ENCODE measurements at places on chromosomes 6 and 20.

- DNase-seq, result no peak
Observed at GRCh38 chr20:54335299-54335698, 127.4 kb downstream of the PFDN4 start.

GRCh38 chr20:19018881-19019280 is 193.6 kb upstream of the SLC24A3 start:
- DNase-seq, result no peak

DNA sequence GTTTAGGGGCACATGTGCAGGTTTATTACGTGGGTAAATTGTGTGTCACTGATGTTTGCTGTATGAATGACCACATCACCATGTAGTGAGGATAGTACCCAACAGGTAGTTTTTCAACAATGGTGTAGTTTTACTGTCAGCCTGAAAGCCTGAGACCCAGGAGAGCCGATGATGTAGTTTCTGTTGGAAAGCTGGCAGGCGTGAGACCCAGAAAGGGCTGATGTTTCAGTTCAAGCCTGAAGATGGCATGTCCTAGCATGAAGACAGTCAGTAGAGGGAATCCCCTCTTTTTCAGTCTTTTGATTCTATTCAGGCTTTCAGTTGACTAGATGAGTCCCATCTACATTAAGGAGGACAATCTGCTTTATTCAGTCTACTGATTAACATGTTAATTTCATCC is 96.7 kb downstream of the KLHL32 start:
- no peak for DNase-seq

DNA sequence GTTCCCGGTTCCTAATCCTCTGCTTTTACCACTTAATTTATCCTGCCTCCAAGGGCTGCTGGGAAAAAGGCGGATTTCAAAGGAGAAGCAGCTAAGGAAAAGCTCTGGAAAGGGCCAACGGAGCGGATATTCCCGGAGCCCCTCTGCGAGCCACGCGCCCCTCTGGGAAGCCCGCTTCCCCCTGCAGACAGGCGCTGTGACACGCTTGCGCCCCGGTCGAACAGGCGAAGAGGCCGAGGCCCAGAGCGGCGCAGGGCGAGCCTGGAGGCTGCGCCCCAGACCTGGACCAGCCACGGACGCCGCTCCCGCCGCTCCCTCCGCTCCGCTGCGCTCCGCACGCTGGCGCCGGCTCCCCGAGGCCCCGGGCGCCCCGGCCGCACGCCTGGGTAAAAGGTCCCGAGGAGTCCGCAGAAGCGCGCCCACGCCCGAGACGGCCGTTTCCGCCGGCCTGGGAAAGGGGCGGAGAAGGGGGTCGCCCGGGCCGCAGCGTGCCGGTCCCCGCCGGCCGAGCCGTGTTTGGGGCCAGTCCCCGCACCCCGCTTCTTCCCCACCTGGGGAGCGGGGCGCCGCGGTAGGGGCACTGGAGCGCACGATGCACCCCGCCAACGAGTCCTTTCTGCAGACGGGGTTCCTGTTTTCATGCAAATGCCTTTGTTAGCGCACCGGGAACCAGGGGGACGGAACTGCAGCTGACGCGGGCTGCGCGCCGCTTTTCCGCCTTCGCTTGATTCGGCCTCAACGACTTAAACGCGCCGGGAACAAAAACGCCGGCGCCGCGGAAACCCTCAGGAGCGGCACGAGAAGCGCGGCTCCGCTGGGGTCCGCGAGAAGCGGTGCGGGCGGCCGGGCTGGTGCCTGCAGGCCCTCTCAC is 91.9 kb upstream of the SIRPA start:
- peak; percentile 14 for DNase-seq

GRCh38 chr6:18306977-18307376 is 42.6 kb upstream of the DEK start:
- no peak for DNase-seq

DNA sequence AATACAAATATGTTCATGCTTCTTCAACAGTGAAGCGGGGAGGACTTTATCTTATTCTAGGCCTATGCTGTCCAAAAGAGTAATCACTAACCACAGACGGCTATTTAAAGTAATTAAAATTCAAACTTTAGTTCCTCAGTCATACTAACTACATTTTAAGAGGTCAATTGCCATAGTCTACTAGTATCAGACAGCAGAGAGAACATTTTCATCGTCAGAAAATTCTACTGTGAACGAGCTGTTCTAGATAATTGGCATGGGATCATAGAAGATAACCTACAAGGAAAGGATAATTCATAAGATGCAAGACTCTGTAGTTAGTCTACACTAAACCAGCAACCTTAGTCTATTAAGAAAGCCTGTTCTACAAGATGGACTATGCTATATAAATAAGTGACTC is 44.4 kb downstream of the PRKN start:
- DNase-seq, result no peak

GRCh38 chr6:1267057-1267732 is 44.7 kb upstream of the FOXQ1 start:
- DNase-seq, result no peak

DNA sequence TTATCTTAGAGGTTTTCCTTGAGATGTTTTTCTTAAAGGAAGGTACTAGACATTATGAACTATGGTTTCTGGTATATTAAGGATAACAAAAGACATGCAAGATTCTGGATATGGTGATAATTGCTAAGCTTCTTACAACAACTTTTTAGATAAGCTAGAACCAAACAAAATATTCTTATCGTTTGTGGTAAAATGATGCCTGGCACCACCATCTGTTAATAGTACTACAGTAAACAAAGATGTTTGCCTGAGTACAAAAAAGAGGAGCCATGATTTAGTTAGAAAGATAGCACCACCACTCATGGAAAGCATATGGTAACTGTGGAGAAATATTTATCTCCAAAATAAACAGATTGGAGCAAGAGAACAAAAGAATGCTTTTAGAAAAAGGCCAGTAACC is 747.3 kb downstream of the COL12A1 start:
- DNase-seq, result no peak

DNA sequence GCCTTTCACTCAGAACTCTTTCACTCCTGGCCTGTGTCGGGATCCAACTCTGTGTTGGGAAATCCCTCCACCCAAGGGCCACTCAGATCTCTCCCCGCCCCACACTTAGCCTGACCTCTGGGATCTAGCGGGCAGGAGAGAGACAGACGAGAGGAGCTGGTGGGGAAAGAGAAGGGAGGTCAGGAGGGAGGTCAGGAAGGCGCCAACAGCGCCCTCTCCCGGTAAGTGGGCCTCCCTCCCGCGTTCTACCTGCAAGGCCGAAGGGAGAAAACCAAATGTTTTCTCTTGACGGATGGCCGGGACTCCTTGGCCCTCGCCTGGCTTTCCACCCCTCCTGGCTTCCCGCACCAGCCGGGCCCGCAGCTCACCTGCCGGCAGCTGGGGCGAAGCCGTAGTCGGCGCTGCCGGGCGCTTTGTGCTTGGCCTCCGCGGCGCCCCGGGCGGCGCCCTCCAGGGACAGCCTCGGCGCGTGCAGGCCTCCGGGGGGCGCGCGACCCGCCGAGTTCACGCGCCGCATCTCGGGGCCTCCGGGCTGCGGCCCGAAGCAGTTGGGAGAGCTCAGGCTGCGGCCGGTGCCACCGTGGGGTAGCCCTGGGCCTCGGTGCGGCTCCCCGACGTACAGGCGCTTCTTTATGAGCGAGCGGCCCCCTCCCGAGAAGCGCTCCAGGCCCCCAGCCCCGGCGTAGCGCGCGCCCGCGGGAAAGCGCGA is 38.2 kb downstream of the C6orf132 start:
- DNase-seq, result peak; percentile 77

DNA sequence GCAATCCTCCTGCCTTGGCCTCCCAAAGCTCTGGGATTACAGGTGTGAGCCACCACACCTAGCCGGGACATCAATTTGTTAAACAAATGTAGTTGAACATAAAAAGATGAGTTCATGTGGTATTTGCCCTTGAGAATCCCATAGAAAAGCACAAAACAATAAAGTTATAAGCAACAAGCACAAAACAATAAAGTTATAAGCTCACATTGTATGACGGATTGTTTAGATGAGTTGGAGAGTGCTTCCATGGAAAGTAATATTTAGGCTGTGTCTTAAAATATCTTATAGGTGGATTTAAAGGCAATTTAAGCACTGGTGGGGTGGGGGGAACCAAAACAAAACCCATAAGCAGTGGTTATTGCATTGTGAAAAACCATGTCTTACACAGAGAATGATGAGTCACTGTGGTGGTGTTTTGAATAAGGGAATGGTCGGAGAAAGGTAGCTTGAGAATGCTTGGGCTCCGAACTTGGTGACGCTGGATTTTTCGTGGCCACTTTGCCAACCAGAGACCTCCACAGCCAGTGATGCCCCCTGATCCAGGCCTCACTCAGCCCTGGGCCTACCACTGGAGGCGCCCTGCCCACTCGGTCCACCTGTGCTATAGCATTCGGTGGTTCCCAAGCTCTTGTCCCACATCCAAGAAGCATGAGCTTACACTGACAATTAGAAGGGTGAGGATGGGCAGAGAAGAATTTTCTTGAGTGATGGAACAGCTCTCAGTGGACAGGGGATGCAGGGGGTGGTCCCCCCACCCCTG is 256.0 kb downstream of the CDKAL1 start:
- DNase-seq, result no peak

DNA sequence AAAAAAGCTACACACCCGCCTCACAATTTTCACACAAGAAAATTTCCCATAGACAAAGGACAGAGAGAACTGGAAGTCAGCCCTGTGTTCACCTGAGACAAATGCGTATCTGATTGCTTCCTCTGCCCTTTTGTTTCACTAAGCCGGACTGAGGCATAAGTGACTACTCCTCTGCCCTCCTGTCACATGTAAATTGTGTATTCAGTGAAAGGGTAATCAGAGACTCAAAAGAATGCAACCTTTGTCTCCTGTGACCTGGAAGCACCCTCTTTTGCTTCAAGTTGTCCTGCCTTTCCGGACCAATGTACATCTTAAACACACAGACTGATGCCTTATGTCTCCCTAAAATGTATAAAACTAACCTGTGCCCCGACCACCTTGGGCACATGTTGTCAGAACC is 483.8 kb upstream of the EYS start:
- no peak for DNase-seq

- no peak for DNase-seq
Observed at GRCh38 chr6:34202329-34203201, 34.1 kb upstream of the HMGA1 start.

DNA sequence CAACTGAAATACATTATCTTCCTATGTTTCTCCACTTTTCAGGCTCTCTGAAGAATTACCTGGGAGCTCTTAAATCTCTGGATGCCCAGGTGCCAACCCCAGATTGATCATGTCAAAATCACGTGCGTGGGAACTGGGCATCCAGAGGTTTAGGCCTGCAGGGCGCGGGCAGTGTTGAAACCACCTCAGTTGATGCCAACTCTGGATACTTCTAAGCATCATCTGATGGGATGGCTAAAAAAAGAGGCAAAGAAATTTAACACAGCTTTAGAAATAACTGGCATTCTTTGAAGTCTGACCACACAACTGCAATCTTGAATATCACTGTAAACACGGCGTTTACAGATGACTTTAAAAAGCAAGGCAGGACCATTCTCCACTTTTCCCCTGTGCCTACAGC is 41.9 kb downstream of the PTGIS start:
- DNase-seq, result no peak

GRCh38 chr6:159807150-159807858 is 7.2 kb downstream of the PNLDC1 start:
- DNase-seq, result no peak

GRCh38 chr20:62633598-62634329 is 8.5 kb upstream of the SLCO4A1 start:
- no peak for DNase-seq

DNA sequence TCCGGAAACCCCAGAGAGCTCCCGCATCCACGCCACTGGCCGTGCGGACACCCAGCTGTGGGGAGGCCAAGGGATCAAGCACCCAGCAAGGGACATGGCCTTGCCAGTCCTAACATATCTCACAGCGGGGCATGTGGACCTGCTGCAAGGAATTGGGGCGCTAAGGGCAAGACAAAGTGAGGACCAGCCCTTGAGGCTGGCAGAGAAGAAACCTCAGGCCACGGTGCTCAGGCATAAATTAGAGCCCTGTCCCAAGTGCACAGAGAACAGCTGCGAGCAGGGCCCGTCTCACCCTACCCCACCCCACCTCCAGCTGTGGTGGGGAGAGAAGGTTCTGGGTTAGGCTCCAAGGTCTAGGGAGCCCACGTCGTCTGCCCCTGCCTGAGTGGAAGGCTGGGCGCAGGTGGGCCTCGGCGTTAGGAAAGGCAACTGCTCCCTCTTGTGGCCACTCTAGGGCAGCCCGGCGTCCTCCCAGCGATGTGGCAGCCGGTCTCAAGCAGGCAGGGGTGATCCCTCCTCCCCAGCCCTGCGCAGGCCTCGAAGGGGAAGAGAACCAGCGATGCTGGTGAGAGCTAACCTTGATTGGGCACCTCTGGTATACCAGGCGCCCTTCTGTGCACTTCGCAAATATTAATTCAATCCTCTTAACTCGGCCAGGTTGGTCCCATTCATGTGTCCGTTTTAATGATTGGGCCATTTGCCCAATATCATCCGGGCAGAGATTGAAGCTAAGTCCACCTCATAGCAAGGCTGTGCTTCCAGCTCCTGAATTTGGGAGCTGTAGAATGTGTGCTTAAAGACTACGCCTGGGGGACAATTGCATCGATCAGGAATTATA is 235.8 kb downstream of the NFATC2 start:
- DNase-seq, result peak; percentile 74

GRCh38 chr6:16929809-16930208 is 168.5 kb upstream of the ATXN1 start:
- DNase-seq, result no peak

DNA sequence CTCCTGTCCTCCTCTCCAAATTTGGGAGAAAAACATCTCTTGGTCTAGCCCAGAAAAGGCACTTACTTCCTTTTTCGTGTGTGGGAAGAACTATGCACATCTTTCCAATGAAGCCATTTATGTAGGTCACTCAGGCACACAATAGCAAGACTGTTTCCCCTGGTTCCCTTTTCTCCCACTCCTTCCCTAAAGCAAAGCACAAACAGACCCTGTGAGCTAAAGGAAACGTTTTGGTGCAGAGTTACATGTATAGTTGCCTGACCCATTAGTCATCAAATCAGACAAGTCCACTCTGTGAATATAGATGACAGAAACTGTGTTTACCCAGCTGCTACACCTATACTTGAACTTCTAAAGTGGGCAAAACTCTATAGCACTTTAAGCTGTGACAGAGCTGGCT is 474.6 kb downstream of the COL12A1 start:
- DNase-seq, result no peak

GRCh38 chr6:151240791-151241642 is 1.2 kb downstream of the AKAP12 start:
- DNase-seq, result no peak

- no peak for DNase-seq
Observed at GRCh38 chr6:155782320-155782731, 326.7 kb upstream of the NOX3 start.

DNA sequence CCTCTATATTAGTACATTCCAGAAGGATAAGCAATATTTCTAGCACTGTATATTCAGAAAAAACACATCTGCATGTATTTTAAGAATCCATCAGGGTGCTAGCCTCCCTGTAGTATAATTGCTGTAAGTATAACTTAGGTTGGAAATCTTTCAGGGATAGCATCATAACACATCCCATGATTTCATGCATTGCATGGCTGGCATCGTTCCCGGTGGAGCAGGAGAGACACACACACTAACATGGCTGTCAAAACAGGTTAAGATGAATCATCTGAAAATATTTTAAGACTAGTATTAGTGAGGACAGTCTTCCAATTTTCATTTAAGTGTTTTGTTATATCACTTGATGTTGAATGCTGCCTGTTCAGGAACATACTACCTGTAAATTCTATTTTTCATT is 32.1 kb upstream of the CENPW start:
- DNase-seq, result no peak

Data from stimulated activated CD4-positive, alpha-beta T cell treated with anti-CD3 and anti-CD28 coated beads, Interleukin-4, amount 100 ng/mL, for 1 hour (primary cell).